AG08395 (cell line): ENCODE measurements at places on chromosomes 16 and 17.

GRCh38 chr17:38844261-38844757, 9.2 kb downstream of the RPL23 start:
- DNase-seq: no peak

- no peak for DNase-seq
Observed at GRCh38 chr17:16258901-16259300, 41.9 kb downstream of the PIGL start.

DNA sequence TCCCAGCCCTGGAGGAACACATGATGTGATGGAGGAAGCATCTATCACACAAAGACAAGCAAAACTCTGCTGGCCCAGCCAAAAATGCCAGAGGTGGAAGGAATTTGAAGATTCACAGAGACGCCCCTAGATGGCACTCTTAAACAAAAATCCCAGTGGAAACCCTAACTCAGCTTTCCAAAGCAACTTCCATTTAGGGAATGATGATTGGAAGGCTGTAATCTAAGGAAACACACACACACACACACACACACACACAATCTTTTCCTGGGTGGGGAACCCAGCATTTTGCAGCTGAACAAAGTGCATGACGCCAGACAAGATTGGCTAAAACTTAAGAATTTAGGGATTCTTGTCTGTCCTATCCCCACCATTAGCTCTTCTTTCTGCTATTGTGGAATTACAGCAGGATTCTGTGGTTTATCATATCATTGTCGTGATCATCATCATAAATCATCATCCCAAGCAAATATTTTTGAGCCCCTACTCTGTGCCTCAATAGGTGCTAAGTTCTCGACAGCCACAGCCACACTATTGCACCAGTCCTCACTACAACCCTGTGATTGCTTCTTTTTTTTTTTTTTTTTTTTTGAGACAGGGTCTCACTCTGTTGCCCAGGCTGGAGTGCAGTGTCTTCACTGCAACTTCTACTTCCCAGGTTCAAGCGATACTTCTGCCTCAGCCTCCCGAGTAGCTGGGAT, 1.6 kb upstream of the LDAF1 start:
- peak; percentile 89 for DNase-seq

- no peak for DNase-seq
Observed at GRCh38 chr16:65066651-65067050, 55.2 kb downstream of the CDH11 start.

GRCh38 chr17:38711792-38712571, 6.9 kb downstream of the MLLT6 start:
- DNase-seq: no peak

DNA sequence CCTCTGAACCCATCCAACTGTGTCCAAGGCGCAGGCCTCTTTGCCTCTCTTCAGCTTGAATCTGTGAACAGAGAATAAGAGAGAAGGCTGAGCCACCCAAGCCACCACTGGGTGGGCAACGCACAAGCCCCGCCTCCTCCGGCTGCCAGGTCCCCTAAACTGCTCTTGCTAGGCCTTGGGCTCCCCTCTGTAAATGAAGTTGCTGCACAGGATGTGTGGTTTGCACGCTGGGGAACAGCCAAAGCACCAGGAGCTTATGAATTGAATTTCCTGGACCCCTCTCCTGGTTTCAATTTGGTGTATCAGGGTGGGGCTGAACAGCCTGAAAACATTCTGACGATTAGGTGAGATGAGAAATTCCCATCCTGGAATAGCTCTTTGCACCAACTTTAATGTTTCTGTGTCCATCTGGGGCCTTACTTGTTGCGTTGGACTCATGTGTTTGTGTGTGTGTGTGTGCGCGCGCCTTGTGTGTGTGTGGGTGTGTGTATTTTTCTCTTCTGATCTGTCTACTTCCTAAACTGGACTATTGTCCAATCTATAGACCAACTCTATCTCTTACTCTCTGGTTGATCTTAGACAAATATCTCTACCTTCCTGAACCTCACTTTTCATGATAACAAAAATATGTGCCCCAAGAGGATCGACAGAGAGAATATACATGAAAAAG, 2.3 kb downstream of the CCL1 start:
- DNase-seq: no peak
